ENCODE measurements at places on chromosomes 12 and 14.

GRCh38 chr14:34355584-34356263, 106.3 kb downstream of the SPTSSA start:
- DNase-seq: no peak

- DNase-seq: no peak
These were observed 13.3 kb upstream of the BTG1 start for GRCh38 chr12:92158796-92159439.

GRCh38 chr14:85280074-85280473, 249.9 kb upstream of the FLRT2 start:
- no peak for DNase-seq

GRCh38 chr12:52200086-52200780, 8.4 kb upstream of the KRT80 start:
- DNase-seq: no peak

DNA sequence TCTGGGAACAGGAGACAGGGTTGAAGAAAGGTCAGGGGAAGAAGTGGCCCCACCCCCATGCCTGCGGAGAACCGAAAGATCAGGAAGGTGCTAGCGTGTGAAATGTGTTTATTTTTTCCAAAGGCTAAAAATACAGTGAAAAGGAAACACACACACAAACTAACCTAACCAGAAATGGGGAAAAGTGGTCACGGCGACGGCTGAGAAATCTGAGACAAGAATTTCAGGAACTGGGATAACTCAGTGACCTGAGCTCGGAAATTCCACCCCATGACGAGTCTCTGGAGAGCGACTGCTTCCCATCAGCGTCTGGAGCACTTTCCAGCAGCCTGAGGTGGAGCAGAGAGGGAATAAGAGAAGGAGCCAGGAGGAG, 16.6 kb upstream of the RND1 start:
- DNase-seq: no peak

DNA sequence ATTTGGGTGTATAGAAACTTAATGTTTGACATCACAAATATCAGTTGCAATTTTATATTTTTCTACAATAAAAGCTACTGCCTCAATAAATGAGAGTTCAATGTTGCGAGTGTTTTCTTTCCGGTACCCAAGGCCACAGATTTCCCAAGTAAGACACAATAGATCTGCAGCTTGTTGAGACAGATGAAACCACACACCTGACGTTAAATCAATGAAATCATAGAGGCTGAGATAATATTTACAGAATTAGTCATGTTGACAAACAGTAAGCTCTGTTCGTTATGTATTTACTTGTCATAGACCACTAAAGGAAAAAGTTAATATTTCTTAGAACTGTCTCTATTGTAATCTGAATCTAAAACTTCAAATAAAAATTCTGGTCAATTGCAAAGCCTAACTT, 49.2 kb upstream of the PTHLH start:
- no peak for DNase-seq

DNA sequence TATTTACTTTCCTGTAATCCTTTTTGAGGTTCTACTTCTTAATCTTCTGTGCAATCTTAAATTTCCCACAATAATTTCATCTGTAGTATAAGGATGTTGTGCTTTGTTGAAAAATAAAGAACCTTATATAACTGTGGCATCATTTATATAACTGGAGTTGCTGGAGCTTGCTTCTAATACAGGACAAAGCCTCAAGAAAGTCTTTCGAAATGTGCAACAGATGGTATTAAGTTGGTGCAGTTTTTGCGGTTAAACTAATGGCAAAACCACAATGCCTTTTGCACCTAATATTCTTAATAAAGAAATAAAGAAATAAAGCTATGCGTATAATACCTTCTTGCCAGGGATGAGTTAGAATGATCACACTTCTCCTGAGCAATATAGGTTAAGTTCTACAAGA, 180.0 kb downstream of the KITLG start:
- no peak for DNase-seq

Data from NCI-H1417 treated with DMSO at 0.1 percent for 48 hours (cell line).